ENCODE measurements at places on chromosomes 11 and 22. TPM values are rescaled to one million over a fixed set of nuclear protein-coding genes. Genes with fewer than 3 reads are reported as not detected.

- H3K27ac ChIP-seq, result no peak overlapping the region
- no peak overlapping the region for H3K4me3 ChIP-seq
- DNase-seq, result no peak
- no peaks in the 10 kb centered on the region for H3K36me3 ChIP-seq
- no peaks in the 10 kb centered on the region for H3K4me1 ChIP-seq
Measured at GRCh38 chr11:64102005-64102738, 63.7 kb downstream of the MACROD1 start.

Gene TBCEL
- 11.2 TPM for total RNA-seq

GRCh38 chr11:105942921-105943320 is 79.1 kb downstream of the MSANTD4 start:
- no peaks in the 10 kb centered on the region for H3K27me3 ChIP-seq
- no peaks in the 10 kb centered on the region for H3K36me3 ChIP-seq
- no peak overlapping the region for H3K4me3 ChIP-seq
- H3K4me1 ChIP-seq, result no peaks in the 10 kb centered on the region
- no peak for DNase-seq

DNA sequence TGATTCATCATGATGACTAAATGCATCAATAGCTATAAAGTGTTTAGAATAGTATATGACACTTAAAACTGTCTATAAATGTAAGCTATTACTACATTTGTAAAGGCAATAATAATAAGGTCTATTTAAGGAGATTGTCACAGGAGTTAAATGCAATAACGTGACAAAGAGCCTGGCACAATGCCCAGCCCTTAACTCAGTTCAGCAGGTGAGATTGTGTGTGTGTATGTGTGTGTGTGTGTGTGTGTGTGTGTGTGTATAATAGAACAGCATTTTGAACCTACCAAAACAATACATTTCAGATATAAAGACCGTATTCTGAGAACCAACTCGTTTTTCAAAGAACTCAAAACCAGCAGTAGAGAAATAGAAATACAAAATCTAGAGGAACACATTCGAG is 177.5 kb downstream of the MYO18B start:
- H3K36me3 ChIP-seq, result no peaks in the 10 kb centered on the region
- peaks cover 15% of the 10 kb centered on the region for H3K27me3 ChIP-seq
- DNase-seq, result no peak
- no peaks in the 10 kb centered on the region for H3K4me1 ChIP-seq
- no peak overlapping the region for H3K4me3 ChIP-seq

Gene UBQLNL
- 0.55 TPM for total RNA-seq

- H3K4me1 ChIP-seq, result peaks cover 25% of the 10 kb centered on the region
- DNase-seq, result no peak
- H3K4me3 ChIP-seq, result no peak overlapping the region
- no peaks in the 10 kb centered on the region for H3K27me3 ChIP-seq
- no peak overlapping the region for H3K27ac ChIP-seq
Measured at GRCh38 chr11:47867823-47868222, 19.7 kb upstream of the NUP160 start.

DNA sequence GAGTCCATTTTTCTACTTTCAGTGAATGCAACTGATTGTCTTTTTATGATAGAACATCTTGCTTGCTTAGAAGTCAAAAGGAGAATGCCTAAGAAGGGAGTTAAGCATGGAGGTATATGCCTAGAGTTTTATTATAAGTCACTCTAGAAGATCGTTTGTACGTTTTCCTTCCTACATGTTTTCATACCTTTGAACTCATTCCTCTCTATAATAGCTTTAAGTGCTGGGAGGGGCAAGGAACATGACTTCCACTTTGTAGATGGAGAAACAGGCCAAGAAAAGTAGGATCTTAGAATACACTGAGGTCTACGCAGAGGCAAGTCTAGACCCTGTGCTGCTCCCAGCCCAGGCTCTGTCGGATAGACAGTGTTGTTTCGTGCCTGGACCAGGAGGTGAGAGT is 114.3 kb downstream of the ZBTB16 start:
- H3K27me3 ChIP-seq, result no peaks in the 10 kb centered on the region
- H3K4me1 ChIP-seq, result peaks cover 52% of the 10 kb centered on the region
- H3K4me3 ChIP-seq, result no peak overlapping the region
- DNase-seq, result no peak

GRCh38 chr22:38017272-38017920 is 33.0 kb upstream of the SOX10 start:
- H3K4me1 ChIP-seq, result no peaks in the 10 kb centered on the region
- no peak overlapping the region for H3K4me3 ChIP-seq
- no peaks in the 10 kb centered on the region for H3K27me3 ChIP-seq
- no peak for DNase-seq
